ENCODE measurements at places on chromosomes 5 and 9. TPM values are rescaled to one million over a fixed set of nuclear protein-coding genes. Genes with fewer than 3 reads are reported as not detected.

DNA sequence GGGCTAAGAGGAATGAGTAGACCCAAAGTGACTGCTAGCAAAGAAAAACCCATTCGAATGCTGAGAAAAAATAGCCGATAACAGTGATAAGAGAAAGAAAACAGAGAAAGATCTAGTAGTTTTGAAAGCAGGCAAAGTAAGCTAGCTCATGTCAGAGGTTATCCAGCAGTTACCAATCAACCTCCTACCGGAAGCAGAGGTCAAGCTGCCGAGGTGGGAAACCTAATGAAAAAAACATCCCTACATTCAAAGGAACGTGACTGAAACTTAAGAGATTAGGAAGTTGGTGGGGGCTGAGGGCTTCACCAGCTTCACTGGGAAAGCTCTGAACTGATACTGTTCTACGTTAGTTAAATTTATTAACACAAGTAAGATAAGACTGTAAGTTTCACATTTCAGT, 32.6 kb downstream of the SSBP2 start:
- H3K4me3 ChIP-seq: no peak overlapping the region
- no peaks in the 10 kb centered on the region for H3K36me3 ChIP-seq
- H3K4me1 ChIP-seq: peaks cover 14% of the 10 kb centered on the region
- H3K27me3 ChIP-seq: no peaks in the 10 kb centered on the region

- H3K4me1 ChIP-seq: peaks cover 5% of the 10 kb centered on the region
- no peak overlapping the region for H3K4me3 ChIP-seq
- DNase-seq: no peak
- no peaks in the 10 kb centered on the region for H3K36me3 ChIP-seq
- H3K27me3 ChIP-seq: no peaks in the 10 kb centered on the region
Observed at GRCh38 chr5:107532169-107532878, 138.4 kb downstream of the EFNA5 start.

The CWC27 gene
- total RNA-seq: 22.1 TPM

The HTR4 gene
- 0.30 TPM for total RNA-seq

The CREB3 gene
- total RNA-seq: 18.5 TPM
